Stimulated activated CD4-positive, alpha-beta T cell treated with anti-CD3 and anti-CD28 coated beads, TNF-alpha, amount 100 ng/mL, for 48 hours (primary cell): ENCODE measurements at places on chromosomes 7 and 10.

- no peak for DNase-seq
Observed at GRCh38 chr10:18261063-18261610, 120.9 kb downstream of the CACNB2 start.

GRCh38 chr7:96388620-96389383 lies 66.9 kb upstream of the SLC25A13 start:
- no peak for DNase-seq

GRCh38 chr10:84179059-84179710 lies 5.6 kb downstream of the GPR15LG start:
- no peak for DNase-seq

- DNase-seq = no peak
Observed at GRCh38 chr10:128008521-128009250, 101.8 kb downstream of the PTPRE start.

DNA sequence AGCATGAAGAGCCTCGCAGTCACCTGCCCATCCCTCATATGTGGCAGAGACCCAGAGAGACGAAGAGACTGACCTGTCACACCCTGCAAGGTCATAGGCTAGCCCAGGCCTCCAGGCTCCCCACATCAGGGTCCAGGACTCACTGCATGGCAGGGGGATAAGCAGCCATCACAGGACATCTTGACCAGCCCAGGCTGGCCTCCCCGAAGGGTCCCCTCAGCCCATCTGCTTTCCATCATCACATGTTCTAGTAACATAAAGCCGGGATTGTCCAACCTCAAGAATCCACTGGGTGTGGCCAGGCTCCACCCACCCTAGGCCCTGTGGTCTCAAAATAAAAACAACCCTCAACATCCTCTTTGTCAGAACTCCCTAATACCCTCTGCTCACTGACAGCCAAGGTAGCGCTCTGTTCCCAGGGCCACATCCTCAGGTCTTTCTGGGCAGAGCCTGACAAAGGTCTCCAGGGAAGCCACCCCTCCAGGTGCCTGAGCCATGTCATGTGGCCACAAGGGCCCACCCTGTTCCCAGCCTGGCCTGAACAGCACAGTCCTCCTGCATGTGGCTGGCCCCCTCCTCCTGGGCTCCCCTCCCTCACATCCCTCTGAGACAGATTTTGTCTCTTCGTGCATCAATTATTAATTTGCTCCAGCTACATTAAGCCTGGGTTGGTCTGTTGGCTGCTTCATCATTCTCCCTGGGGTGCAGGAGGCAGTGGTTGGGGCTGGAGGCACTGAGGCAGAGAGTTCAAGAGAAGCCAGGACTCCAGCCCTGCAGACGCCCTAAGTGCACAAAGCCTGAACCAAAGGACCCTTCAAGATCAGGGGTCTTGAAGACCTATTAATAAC lies 131.8 kb upstream of the UNC5B start:
- DNase-seq = no peak

DNA sequence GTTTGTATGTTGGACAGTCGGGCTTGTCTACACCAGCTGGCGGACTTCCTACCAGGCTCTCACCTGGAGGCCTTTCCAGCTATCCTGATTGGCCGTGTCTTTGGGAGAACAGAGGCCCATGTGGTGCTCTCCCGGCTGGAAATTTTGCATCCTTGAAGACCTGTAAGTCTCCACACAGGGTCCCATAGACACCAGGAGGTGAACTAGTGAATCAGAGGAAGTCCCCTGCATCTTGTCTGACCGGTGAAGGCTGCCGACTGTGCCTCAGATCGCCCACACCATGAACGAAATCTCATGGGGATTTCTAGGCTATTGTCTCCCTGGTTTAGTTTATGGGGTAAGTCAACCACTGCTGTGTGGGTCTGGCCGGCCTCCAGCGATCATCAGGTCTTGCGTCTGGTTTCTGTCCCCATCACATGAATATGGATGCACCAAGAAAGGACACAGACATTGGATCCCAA lies 108.4 kb upstream of the LYZL2 start:
- no peak for DNase-seq

DNA sequence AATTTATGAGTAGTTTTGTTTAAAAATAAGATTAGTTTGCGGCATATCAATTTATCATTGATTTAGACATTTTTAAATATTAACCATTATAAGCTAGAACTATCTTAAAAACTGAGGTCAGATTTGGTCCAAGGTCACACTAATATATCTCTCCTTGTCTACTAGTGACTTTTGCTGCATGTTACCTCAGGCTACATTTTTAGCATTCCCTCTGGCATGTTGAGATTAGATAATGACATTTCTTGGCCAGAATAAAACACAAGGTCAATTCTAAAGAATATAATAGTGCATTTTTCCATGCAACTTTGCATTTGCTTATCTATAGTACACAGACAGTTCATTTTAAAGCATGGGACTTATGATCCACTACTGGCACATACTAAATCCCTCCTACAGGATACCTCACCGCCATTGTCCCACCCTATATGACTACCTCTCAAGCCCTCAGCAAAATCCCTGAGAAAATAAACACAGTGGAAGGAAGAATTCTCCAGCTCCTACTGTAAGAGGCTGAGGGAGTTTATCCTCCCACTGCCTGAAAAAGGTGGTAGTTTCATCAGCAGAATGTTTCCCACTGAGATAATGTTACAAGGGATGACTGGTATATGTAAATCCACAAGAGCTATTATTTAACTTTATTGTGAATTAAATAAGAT lies 816.4 kb downstream of the GRM8 start:
- no peak for DNase-seq

GRCh38 chr10:3354174-3354900 lies 181.8 kb upstream of the PITRM1 start:
- DNase-seq = no peak

- no peak for DNase-seq
Observed at GRCh38 chr10:8369666-8370065, 315.2 kb downstream of the GATA3 start.

- no peak for DNase-seq
Observed at GRCh38 chr7:37218956-37219355, 229.7 kb downstream of the ELMO1 start.

- DNase-seq = no peak
Observed at GRCh38 chr10:20988357-20988983, 91.4 kb upstream of the NEBL start.

DNA sequence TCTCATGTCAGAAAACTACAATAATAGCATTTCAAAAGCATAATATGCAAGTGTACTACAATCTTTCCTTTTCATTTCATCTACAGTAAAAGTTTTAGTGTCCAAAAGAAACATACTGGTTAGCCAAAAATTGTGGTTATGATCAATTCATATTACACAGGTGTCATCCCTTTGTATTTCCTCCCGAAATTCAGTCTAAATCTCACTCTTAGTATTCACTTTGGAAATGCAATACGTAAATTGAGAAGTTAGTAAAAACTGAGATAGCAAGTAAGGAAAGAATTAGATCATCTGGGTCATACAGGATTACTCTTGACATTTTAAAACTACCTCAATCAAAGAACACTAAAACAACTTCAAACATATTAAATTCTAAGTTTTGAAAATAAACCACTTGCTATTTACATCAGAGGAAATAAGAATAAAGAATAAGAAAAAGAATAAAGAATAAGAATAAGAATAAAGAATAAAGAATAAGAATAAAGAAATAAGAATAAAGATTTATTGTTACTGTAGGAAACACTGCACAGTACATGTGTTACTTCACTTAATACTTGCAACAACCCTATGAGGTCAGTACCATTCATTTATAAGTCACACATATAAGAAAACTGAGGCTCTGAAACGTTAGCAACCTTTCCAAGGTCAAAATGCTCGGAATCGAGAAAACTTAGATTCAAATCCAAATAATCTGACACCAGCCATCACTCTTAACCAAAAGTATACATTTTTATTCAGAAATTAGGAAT lies 10.5 kb downstream of the SNX13 start:
- no peak for DNase-seq

DNA sequence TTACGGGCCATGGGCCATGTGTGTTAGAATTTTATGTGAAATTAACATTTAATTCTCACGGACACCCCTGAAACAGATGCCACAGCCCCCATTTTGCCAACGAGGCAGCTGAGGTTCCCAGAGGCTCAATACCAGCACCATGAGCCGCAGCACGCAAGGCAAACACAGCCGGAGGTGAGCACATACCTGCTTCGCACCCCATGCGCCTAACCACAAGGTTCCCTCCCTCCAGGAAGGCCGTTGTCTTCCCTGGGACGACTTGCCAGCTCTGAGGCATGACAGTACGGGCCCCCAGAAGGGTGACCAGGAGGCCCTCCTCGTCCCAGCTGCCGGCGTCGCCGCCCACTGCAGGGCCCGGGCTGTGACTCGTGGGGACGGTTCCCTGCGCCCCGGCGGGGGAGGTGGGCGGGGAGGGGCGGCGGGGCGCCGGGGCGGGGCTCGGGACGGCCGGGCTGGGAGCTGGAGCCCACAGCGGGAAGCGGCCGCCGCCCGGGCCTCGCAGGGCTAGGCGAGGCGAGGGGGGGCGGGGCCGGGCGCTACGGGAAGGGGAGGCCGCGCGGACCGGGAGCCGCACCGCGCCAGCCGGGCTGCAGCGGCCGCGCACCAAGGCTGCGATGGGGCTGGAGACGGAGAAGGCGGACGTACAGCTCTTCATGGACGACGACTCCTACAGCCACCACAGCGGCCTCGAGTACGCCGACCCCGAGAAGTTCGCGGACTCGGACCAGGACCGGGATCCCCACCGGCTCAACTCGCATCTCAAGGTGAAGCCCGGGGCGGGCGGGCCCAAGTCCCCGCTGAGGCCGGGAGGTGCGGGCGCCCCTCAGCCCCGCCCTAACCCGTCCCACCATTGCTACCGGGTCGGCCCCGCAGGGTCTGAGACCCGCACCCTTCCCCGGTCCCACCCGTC lies at the start of gene CAV2:
Gene CAV2, plus strand, starts transcription at position 571 of the 910 bp plus-strand sequence. Its CDS starts 44 bp downstream, at position 615.
- no peak for DNase-seq

DNA sequence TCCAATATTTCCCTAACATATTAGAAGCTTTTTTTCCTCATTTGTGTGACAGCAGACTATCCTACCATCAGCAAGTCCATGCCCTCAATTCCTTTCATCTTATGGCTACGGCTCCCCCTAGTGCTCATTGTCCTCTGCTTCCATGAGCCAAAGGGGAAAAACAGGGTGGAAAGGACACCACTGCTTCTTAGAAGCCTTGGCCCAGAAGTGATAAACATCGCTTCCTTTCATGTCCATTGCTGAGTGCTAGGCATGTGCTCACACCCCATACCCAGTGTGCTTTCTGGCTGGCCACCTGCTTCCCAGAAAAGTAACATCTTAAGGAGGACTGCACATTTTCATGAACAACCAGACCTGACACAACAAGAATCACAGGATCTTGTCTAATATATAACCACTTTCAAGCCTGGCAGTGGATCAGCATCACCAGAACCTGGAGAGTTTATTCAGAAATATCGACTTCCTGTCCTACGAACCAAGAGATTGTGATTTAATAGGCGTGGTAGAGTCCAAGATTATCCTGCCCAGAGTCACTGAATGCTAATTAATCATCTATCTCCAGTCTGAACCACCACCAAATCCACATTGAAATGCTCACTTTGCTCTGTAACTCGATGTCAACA lies 650.5 kb upstream of the SORCS1 start:
- DNase-seq = no peak

GRCh38 chr10:28089467-28089866 lies 90.6 kb upstream of the ODAD2 start:
- no peak for DNase-seq

GRCh38 chr10:110901954-110902819 lies 16.8 kb downstream of the BBIP1 start:
- no peak for DNase-seq

DNA sequence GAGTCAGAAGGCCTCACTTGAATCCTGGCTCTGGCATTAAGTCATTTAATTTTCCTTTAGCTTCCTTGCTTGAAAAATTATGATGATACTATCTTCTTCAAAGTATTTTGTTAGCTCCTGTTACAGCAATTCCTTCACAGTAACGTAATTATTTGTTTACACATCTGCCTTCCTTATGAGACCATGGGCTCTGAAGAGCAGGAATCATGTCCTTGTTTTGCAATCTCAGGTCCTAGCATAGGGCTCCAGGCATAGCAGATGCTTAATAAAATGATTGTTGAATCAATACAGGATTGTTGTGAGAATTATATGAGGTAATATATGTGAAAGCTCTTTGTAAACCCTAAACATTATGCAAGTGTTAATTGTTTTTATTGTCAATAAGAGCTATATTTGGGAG lies 25.5 kb downstream of the KLHDC10 start:
- DNase-seq = no peak

GRCh38 chr10:128286762-128287500 lies 160.7 kb upstream of the MKI67 start:
- no peak for DNase-seq

GRCh38 chr7:75986147-75986781 lies 8.1 kb downstream of the TMEM120A start:
- DNase-seq = no peak

DNA sequence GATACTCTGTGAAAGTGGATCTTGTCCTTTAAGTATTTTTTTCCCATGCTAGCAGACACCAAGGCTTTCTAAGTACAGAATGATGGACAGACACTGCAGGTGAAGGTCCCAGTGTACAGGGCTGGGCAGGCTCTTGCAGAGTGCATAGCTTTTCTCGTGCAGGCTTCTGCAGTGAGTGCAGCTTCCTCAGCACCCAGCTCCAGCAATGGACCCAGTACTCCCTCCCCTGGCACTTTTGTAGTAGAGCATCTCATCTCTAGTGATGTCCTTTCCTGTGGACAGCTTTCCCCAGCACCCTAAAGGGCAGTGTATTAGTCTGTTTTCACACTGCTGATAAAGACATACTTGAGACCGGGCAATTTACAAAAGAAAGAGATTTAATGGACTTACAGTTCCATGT lies 104.3 kb downstream of the CUL2 start:
- no peak for DNase-seq

GRCh38 chr10:110893559-110894179 lies 21.9 kb downstream of the PDCD4 start:
- no peak for DNase-seq

- no peak for DNase-seq
Observed at GRCh38 chr7:114860206-114860605, 61.7 kb upstream of the MDFIC start.

DNA sequence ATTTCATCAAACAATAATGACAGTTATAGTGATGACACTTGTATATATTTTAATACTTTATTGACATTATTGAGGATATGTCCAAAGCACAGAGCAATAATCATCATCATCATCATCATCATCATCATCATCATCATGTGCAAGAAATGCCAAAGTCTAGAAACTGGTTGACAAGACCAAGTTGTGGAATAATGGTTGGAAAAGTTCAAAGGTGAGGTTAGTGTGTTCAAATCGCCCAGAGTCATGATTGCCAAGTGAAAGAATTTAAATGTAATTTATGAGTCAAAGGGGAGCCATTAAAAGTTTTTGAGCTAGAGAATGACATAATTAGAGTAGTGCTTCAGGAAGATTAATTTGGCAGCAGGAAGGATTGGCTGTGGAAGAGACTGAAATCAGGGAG lies 852.4 kb downstream of the SORCS1 start:
- DNase-seq = no peak

- no peak for DNase-seq
Observed at GRCh38 chr7:14209896-14210484, 220.5 kb upstream of the ETV1 start.
